ENCODE measurements at places on chromosomes 6 and 20.
A peak's percentile ranks its signal among the peaks of the same experiment; 100 is the strongest.

DNA sequence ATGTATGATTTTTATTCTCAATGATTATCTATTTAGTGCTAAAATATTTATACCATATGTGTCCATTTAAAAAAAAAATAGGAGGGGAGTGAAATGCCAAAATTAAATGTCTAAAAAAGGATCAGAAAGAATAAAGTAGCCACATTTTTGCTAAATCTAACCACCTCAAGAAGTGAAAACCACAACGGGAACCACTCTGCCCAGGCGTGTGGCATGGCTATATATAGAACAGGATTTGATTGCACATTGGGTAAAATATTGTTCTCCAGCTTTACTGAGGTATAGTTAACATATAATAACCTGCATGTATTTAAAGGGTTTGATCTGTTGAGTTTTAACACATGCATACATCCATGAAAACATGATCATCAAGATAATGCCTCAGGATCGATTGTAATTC, 19.0 kb upstream of the AFDN start:
- DNase-seq, result no peak

DNA sequence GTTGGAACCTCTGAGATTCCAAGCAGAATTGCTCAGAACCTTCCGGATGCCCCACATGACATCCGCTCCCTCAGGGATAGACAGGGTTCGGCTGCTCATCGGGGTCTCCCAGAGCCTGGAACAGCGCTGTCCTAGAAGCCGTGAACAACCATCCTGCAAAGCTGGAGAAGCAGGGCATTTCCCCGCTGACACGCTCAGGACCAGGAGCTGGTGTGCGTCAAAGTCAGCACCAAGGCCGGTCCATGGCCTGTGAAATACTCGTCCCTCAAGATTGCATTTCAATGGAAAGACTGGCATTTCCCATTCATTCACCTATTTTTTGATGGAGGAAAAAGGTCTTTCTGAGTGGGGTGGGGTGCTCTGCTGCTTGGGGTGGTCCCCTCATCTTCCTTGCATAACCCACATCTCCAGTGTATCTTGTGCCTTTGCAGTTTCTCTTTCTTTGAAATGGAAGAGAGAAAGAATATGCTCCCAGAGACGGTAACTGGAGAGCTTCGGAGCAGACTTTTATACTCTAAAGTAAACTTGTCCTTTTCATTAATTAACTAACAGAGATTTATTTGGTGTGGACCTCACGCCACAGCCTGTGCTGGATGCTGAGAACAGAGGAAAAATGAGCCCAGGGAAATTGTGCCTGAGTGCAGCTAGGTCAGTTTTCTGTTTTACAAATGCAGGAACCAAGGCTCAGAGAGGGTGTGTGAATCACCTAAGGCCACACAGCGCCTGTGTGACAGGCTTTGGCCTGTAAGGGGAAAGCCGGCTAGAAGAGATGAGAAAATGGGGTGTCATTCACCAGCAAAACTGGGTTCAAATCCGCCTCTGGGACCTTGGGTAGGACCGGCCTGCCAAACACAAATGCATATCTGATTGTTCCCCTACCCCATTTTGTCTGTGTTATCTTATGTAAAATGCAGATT, 52.4 kb downstream of the RBM38 start:
- DNase-seq, result no peak

DNA sequence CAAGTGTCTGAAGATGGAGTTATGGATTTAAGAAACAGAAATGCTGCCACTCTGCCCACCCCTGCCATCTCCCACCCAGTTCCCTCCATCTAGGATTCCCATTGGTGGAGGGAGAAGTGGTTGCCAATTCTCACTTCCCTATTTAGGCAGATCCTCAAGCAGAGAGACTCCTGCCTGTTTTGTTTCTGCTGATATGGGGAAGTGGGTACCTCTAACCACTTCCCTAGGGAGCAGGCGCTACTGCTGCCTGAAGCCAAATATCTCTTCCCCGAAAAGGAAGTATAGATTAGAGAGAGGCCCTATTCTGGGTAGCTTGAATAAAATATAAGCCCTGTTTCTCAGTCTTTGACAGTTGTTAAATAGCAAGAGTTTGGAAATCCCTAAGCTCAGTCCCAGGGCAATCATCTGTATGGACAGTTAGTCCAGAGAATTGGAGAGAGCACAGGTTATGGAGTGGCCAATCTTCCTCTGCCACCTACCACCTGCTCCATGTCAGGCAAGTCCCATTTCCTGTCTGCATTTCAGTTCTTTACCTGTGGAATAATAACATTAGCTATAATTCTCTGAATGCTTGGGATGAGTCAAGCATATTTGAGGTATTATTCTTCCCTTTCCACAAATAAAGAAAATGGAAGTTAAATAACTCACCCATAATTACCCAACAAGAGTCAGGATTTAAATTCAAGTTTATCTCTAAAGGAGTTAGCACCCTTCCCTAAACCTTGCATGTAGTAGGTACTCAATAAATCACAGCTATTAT, 2.6 kb upstream of the ADGB start:
- DNase-seq, result no peak

DNA sequence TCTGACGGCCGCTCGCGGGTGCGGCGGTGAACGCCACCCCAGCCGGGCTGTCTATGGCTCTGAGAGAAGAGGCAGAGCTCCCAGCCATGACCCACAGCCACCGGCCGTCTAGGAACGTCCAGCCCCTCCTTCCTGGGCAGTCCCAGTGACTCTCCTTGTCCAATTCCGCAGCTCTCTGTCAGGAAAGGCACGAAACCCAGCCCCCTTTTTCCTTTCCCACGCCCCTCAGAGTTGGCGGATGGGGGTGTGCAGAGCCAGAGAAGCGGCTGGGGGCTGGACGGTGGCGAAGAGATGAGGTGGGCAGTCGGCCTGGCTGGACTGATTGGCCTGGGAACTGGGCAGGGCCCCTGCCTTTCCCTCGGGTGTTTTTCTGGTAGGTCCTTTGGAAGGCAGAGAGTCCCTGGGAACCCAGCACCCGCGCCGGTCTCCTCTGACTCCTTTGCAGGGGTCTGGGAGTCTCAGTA, 1.5 kb downstream of the EBF4 start:
- DNase-seq, result no peak

DNA sequence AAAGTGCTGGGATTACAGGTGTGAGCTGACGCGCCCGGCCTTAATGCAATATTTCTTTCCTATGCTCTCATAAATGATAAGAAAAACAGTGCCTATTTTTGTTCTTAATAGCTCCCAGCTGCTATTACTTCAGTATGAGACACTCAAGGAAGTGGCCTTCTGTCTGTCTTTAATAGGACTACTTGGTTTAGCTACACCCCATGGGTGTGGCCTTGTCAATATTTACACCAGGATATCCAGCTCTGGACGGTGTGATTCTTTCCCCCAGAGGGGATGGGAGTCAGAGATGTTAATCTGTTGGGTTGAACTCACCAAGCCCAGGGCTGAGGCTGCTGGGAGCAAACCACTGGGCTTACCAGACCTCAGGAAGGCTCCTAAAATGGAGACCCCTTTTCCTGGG, 134.2 kb downstream of the CEP57L1 start:
- no peak for DNase-seq

DNA sequence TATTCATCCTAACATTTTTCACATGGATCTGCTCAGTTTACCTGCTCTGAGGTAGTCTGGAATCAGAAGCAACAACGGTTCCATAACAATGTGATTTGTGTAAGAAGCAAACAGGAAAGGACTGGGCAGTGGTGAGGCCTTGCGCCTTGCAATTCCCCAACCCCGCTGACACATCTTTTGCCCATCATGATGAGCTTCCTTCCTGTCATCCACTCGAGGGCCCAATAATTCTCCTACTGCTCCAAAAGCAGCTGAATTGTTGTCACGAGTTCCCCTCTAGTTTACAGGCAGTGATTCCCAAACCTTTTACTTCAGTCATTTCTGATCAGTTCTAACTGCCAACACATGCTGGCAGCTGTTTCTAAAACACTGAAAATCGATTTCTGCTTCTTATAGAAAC, 22.9 kb downstream of the STX7 start:
- no peak for DNase-seq

- no peak for DNase-seq
These were observed 640.2 kb downstream of the PTPRT start for GRCh38 chr20:42549496-42549895.

GRCh38 chr6:37481711-37482605, 17.7 kb downstream of the CCDC167 start:
- no peak for DNase-seq

- DNase-seq, result no peak
These were observed 17.3 kb downstream of the DHX35 start for GRCh38 chr20:38979434-38979833.

- no peak for DNase-seq
These were observed 2.3 kb upstream of the TXNDC5 start for GRCh38 chr6:7912736-7913517.

GRCh38 chr6:132683543-132683942, 24.6 kb upstream of the TAAR1 start:
- DNase-seq, result no peak

GRCh38 chr6:85452441-85452881, 2.6 kb downstream of the NT5E start:
- DNase-seq, result no peak

DNA sequence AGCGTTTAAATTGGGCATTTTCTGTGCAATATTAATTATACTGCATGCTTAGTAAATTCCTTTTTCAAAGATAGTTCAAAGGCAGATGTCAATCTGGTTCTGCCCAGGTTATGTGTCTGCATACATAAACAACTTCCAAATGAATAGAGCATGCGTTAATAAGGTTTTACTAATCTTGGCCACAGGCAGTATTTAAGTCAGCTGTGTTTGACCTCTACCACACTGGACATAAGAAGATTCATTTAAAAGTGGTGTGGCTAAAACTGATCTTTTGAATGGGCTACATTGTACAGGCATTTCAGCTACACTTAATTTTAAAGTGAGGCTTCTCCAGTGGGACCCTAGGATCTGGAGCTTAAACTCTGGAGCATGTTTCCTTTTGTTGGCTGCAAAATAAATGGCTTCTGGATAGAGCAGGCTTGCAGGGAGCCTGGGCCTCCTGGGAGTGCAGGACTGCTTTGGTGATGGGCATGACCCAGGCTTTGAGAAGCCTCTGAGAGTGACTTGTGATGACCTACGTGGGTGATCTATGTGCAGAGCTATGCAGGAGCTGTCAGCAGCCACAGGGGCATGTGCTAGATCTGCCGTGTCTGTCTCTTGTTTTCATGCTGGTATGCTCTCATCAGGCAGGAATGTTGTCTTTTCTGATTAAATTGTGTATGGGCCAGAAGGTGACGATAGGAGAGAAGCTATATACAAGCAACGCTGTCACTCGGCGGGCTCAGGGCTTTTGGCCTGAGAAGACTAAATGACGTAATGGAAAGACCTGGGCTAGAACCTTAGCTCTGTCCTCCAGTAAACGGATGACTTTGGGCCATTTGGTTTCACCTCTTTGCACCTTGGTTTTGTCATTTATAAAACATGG, 331.2 kb downstream of the QKI start:
- DNase-seq, result no peak

- DNase-seq, result no peak
These were observed 197.9 kb downstream of the TFAP2C start for GRCh38 chr20:56826705-56827665.

- no peak for DNase-seq
These were observed 613.6 kb downstream of the TFAP2A start for GRCh38 chr6:9801249-9801754.

GRCh38 chr20:48294942-48295341, 509.7 kb upstream of the SULF2 start:
- DNase-seq, result no peak

- DNase-seq, result no peak
These were observed 312.5 kb downstream of the EYA4 start for GRCh38 chr6:133553652-133554051.

DNA sequence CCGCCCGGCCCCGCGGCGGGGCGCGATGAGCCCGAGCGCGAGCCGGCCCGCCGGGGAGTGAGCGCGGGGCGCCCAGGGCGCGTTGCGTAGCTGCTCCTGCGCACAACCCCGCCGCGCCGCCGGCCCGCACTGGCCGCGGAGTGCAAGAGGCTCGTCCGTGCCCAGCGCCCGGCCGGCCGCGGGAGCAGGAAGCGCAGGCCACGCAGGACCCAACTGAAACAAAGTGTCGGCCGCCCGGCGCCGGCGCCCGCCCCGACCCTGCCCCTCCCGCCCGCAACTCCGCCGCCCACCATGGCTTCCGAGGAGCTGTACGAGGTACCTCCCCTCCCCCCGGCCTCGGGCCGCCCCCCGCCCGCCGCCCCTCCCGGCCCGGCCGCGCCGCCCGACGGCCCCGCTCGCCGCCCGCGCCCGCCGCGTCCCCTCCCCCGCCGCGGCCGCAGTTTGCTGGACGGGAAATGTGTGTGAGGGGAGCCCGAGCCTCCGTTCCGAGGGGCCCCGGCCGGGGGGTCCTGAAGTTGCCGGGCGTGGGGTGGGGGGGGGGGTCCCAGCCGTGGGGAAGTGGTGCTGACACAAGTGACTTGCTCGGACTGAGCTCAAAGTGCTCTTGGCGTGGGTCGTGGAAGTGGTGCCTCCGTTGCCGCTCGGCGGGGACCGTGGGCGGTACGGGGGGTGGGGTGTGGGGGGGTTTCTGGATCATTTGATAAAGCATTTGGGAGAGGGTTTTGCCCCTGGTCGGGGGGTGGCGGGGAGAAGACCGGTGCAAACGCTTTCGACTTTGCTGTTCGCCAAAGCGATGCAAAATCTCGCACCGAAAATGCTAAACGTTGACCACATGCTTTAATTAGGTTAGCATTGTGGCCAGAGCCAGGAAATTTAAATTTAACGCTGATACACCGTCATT, 539 bp downstream of the CDYL start:
- peak; percentile 10 for DNase-seq

DNA sequence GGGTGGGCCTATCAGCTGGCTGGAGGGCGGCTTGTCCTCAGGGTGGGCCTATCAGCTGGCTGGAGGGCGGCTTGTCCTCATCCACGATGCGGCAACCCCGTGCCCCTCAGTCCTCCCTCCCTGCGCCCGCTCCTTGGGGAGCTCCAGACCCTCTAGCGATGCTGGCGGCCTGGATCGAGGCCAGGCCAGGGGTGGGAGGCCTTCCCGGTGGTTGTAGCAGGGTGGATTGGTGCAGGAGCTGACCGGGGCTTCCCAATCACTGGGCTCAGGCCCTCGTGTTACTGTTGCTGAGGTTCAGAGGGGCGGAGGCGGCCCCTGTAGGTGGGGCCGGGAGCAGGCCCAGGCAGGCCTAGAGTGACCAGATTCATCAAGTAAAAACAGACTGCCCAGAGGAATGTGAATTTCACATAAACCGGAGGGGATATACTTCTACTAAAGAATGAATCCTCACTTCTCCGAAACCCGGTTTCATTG, 8.8 kb downstream of the SLC17A9 start:
- DNase-seq, result no peak

DNA sequence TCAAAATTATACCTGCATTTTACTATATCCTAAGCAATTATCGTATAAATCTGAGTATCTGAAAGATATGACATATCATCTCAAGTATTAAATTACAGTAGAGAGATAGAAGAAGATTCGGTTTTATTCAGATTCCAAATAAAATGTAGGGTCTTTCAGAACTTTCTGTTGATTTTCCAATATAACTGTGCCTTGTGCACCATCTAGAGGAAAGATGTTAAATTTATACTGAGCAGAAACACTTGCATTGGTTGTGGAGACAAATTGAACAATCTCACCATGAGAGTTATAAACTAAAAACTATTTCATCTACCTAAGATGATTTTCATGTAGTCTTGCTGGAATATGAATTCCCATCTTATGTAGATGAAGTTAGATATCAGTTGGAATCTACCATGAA, 26.8 kb upstream of the HSF2 start:
- DNase-seq, result no peak
